Activated CD4-positive, alpha-beta T cell treated with anti-CD3 and anti-CD28 coated beads, Interleukin-2, Interleukin-4, amounts not matched to agents 100 ng/mL and 50 ng/mL, durations not matched to agents 16 hours and 8 hours (primary cell): ENCODE measurements at places on chromosomes 5 and 9.

DNA sequence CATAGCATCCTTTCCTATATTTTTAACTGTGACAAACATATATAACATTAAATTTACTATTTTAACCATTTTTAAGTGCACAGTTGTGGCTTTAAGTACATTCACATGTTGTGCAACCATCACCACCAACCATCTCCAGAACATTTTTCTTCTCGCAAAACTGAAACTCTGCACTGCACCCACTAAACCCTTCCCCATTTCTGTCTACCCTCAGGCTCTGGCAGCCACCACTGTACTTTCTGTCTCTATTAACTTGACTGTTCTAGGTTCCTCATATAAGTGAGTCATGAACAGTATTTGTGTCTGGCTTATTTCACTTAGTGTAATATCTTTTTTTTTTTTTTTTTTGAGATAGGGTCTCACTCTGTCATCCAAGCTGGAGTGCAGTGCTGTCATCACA lies 25.5 kb downstream of the KCNMB1 start:
- DNase-seq: no peak

- DNase-seq: peak; percentile 35
Observed at GRCh38 chr5:121949885-121950284, 11.9 kb upstream of the SRFBP1 start.

DNA sequence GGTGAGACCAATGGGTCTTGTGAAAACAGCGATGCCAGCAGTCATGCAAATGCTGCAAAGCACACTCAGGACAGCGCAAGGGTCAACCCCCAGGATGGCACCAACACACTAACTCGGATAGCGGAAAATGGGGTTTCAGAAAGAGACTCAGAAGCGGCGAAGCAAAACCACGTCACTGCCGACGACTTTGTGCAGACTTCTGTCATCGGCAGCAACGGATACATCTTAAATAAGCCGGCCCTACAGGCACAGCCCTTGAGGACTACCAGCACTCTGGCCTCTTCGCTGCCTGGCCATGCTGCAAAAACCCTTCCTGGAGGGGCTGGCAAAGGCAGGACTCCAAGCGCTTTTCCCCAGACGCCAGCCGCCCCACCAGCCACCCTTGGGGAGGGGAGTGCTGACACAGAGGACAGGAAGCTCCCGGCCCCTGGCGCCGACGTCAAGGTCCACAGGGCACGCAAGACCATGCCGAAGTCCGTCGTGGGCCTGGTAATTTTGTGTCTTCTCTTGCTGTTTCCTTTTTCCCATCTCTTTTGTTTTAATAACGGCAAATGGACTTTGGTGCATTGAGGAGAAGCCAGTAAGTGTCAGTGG lies 98.0 kb downstream of the EHMT1 start:
- no peak for DNase-seq

- DNase-seq: no peak
Observed at GRCh38 chr5:73619606-73620333, 6.2 kb upstream of the ARHGEF28 start.

GRCh38 chr5:14708551-14708950 lies 44.0 kb downstream of the OTULIN start:
- DNase-seq: peak; percentile 19

DNA sequence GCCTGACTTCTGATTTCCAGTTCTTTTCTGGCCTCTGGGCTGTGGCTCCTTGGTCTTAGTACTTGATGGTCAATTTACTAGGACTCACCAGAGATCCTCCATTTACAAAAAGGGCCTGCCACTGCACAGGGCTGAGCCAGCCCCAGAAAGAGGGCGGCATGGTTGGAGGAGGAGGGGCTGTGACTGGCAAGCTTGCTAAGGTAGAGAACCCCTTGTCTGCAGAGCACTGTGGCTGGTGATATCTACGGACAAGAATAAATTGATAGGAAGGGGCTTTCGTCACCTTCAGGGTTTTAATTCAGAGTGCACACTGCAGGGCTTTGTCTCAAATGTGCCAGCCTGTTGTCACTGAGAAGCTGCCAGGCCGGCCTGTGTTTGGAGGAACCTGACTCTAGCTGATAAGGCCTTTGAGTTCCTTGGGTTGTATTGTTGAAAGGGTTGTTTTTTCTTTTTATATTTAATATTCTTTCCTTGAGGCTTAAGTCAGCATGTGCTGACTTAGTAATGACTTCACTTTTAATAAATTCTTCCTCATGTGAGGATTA lies 15.1 kb downstream of the SLC22A5 start:
- no peak for DNase-seq

- no peak for DNase-seq
Observed at GRCh38 chr5:179313849-179314521, 31.3 kb downstream of the ADAMTS2 start.

GRCh38 chr5:91503321-91503720 lies 120.2 kb upstream of the ARRDC3 start:
- no peak for DNase-seq

DNA sequence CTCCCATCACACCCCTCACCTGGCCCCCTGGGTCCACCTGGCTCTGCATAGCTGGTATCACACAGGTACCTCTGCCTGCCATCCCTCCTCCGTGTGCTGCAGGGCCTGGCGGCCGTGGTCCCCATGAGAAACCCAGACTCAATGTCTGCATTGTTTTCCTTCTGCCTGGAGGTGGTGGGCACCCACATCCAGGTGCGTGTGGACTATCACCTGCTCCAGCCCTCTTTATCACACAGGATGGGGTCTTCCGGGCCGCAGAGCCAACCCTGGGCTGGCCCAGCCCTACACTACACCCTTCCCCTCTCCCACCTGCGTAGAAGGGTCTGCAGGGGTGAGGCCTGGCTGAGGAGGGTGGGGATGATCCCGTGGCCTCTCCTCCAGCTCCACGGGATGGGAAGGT lies 7.0 kb upstream of the FUT7 start:
- DNase-seq: no peak

GRCh38 chr9:121452085-121452484 lies 47.6 kb downstream of the GGTA1 start:
- DNase-seq: no peak

DNA sequence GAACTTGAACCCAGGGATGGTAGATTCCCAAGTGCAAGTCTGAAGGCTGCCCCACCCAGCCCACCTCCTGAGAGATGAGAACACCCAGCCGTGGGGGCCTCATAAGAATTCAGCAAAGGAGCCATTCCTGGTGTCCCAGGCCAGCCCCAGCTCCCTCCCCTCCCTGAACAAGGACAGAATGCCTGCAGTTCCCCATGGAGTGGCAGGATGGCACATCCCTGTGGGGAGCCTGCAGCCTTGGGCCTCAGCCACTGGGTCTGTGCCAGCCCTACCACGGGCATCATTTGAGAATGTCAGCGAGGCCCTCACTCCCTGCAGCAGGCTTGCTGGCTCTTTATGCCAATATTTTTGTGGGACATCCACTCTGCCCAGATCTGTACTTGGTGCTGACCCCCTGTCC lies 36.2 kb upstream of the RAPGEF1 start:
- no peak for DNase-seq

DNA sequence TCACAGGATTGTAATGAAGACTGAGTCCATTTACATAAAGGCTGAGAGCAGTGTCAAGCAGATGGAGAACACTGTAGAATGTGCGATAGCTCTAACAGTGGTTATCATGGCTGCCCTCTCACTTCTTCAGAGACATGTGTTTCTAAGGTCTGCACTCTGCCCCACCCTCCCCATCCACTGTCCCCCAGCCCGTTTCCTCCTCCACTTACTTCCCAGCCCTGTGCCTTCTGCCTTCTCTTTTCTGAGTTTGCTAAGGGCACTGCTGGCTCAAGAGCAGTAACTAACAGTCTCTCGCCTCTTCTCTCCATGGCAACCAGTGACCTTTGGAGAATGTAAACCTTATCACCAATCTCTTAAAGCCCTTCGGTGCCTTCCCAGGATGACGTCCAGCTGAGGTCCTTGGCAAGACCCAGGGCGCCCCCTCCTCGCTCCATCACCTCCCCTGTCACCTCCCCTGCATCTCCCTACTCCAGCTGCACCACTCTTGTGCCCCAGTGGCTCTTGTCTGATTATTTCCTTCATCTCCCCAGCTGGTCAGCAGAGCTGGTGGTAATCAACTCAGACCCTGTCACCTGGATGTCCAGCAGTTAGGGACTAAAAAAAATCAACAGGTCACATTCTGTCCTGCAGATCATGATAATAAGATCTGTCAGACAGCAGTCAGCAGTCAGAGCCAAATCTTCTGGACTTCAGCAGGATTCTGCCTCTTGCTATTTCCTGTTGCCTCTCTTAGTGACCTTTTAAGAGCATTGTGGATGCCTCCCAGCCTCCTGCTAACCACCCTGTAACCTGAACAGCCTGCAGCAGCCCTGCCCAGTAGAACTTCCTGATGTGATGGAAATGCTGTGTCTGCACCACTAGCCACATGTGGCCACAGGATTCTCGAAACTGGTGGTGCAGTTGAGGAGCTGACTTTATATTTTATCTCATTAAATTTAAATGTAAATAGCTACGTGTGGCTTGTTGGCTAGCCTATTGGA lies 9.0 kb downstream of the FXN start:
- peak; percentile 30 for DNase-seq

GRCh38 chr9:79604149-79604548 lies 32.4 kb downstream of the TLE4 start:
- no peak for DNase-seq

GRCh38 chr9:136011703-136012496 lies 50.7 kb upstream of the UBAC1 start:
- DNase-seq: no peak

DNA sequence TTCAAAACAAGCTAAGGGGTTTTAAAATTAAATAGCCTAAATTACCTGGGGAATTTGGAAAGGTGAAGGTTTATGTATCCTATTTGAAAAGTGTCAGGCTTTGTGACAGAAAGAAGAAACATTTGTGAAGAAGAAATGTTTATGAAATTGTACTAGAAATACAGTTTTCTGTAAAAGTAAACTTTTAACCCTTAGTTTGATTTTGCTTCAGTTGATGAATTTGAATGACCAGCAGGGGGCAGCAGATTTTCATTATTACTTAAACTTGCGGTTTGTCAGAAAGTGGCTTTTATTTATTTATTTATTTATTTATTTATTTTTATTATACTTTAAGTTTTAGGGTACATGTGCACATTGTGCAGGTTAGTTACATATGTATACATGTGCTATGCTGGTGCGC lies 58.1 kb downstream of the NNT start:
- peak; percentile 19 for DNase-seq

DNA sequence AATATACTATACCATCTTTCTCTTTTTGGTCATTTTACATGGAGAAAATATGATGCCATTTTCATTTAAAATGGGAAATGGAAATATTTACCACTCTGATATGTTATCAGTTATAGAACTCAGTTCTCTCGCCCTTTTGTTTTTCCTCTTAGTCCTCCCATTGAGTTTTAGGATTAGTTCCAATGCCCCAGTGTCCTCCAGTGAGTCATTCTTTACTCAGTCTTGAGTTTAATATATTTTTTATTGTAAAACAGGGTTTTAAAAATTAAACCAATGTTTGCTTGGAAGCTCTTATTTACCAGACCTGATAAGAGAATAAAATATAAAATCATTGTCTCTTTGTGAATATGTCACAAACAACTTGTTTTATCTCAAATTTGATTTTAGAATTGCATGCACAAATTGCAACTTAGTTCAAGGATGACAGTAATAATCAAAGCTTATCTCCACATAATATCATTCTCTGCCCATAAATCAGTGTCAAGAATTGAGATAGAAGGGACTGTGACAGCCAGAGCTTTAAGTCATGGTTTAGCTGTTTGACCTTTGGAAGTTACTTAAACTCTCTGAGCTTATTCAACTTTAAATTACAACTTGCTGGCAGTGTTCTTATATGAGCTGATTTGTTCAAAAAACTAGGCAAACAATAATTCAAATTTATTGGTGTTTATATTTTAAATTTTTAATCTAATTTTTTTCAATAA lies 166.4 kb downstream of the PAM start:
- DNase-seq: no peak

- no peak for DNase-seq
Observed at GRCh38 chr9:136614372-136614922, 48.3 kb upstream of the EGFL7 start.

GRCh38 chr5:107478068-107478641 lies 192.6 kb downstream of the EFNA5 start:
- DNase-seq: no peak

DNA sequence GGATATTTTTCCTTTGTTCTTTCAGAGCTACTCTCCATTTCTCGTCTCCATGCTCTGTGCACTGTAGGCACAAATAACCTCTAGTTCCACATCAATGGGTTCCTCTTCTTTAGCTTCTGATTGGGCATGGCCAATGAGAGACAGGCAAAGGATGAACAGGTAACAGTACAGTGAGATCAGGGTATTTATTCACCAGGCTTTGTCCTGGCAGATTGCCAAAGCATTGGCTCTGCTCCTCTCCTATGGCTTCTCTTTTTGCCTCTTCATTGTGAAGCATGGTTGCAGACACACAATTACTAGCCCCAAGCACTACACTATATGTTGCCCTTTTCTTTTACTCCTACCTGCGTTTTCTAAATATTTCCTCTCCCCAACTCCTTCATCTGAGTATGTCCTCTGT lies 215.1 kb upstream of the ARRDC3 start:
- no peak for DNase-seq

GRCh38 chr9:99327667-99328066 lies 105.6 kb downstream of the SEC61B start:
- no peak for DNase-seq

DNA sequence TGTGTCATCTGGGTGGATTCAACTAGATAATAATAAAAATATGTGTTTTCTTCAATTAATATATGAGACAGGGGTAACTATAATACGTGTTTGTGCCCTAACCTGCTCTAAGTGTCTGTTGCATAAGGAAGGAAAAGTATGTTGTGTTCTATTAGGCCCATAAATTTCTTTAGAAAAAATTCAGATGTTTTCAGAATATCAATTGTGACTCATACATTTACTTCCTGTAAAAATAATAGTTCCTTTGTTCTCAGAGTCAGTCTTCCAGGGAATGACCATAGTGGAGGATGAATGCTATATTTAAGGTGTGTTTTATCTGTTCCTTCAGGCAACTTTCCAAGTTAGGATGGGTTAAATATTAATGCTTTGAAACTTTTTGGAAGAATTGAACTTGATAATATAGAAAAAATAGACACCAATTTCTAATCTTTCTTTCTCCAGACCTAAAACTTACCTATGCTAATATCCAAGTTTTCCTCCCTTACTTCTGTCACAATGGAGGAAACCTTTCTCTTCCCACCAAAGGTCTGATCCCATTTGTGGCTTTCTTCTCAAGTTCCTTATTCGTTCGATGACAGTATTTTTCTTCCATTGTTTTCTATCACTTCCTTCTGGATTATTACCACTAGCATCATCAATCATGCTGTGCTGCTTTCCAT lies 49.9 kb downstream of the ISL1 start:
- no peak for DNase-seq

DNA sequence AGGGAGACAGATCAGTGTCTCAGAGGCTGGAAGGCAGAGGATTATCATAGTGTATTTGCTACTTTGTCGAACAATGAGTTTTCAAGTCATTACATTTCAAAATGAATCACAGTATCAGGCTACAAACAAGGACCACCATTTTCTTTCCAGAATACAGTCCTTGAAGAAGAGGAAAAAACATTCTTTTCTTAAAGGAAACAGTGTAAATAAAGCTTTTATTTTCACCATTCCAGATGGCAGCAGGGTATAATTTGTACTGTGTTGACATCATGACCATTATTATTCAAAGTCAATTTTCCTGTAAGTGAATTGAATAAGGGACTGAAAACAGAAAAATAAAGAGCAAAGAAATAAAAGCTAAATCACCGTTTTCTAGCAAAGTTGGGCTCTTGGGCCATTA lies 737.3 kb upstream of the DMAC1 start:
- no peak for DNase-seq

- no peak for DNase-seq
Observed at GRCh38 chr9:18893046-18893445, 140.0 kb downstream of the SAXO1 start.

- DNase-seq: no peak
Observed at GRCh38 chr5:7329712-7330111, 66.2 kb upstream of the ADCY2 start.

GRCh38 chr9:134382733-134383132 lies 56.5 kb downstream of the RXRA start:
- no peak for DNase-seq
